ENCODE measurements at places on chromosomes 6 and 20.
A peak's percentile ranks its signal among the peaks of the same experiment; 100 is the strongest.

GRCh38 chr20:47988676-47989075 lies 203.4 kb upstream of the SULF2 start:
- no peak for DNase-seq

DNA sequence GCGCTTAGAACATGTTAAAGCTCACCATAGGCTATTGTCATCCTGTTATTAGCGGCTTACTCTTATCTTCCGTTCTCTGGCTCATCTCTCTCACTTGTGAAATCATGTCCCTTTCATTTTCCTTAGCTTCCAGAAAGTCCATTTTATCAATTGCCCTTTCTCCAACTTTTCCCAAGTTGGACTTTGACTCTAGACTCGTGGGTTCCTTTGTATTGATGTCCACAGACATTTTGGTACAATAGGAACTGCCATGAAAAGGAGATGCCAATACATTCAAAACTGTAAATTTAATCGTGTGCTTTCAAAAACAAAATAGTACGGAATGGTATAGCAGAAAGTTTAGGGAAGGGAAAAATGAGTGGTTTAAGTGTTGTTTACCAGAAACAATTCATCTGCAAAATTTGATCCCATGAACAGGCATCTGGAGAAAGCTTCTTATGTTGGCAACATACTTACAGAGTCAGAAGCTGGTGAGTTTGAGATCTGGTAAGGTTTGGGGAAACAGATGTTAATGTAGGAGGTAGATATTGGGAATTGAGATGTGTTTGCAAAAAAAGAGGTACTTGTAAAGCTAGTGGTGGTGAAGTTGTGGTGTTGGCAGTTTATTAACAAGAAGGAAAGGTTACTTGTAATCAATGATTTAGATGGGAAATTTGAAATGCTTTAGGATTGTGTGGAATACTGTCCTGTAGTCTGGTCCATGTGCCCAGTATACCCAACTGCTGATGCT lies 10.2 kb upstream of the HIVEP1 start:
- DNase-seq: no peak

- no peak for DNase-seq
These were observed 268.6 kb downstream of the ERMARD start for GRCh38 chr6:170019818-170020583.

DNA sequence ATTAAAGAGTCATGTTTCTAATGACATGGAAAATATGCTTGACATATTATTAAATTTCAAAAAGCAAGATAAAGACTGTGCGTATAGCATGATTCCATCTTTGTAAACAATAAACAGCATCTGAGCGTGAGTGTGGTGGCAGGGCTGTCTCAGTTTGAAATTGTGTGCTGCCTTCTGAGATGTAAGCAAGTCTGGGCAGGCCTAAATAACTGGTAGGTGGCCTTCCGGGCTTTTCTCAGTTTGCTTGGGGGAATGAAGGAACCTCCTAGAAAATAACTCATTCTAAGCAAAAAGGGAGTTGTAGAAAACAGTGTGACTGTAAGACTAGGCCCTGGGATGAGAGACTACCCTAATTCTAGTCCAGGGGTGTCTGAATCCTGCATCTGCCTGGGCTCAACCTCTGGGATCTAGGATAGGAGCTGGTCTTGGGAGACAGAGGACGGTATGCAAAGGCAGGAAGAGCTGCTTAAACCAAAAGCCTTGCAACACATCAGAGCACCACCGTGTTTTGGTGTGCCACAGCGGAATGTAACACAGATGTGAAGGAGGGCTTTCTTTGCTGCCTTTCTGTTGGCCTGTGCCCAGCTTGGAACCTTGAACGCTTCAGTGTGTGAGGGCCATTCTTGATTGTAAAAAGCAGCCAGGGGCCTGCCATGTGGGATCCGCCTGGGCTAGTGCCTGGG lies 63.5 kb upstream of the L3MBTL3 start:
- DNase-seq: no peak

DNA sequence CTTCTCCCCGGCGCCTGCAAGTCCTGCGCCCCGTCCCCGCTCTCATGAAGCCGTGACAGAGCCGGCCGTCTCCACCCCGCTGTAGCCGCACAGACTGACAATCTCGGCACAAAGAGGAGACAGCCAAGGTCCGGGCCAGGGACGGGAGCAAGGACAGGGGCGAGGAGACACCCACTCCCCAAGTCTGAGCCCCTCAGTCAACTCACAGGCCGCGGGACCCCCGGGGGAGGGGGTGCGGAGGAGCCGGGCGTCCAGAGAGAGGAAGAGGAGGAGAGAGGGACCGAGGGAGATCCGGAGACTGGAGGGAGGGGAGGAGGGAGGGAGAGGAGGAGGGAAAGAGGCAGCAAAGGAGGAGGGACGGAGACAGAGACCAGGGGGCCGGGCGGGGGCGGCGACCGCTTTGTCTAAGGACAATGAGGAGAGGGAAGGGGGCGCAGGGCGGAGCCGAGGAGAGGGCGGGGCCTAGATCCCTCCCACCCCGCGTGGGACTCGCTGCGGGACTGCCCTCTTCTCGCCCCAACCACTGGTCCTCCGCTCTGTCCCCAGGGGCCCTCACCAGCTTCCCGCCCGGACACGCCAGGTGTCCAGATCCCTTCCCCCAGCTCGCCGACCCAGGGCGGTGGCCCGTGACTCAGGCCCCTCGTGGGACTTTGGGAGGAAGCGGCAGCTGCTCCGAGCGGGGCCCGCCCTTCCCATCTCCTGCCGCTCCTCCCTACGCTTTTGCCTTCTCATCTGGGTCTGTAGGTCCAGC lies 638 bp upstream of the PPP1R18 start:
- DNase-seq: peak; percentile 77

DNA sequence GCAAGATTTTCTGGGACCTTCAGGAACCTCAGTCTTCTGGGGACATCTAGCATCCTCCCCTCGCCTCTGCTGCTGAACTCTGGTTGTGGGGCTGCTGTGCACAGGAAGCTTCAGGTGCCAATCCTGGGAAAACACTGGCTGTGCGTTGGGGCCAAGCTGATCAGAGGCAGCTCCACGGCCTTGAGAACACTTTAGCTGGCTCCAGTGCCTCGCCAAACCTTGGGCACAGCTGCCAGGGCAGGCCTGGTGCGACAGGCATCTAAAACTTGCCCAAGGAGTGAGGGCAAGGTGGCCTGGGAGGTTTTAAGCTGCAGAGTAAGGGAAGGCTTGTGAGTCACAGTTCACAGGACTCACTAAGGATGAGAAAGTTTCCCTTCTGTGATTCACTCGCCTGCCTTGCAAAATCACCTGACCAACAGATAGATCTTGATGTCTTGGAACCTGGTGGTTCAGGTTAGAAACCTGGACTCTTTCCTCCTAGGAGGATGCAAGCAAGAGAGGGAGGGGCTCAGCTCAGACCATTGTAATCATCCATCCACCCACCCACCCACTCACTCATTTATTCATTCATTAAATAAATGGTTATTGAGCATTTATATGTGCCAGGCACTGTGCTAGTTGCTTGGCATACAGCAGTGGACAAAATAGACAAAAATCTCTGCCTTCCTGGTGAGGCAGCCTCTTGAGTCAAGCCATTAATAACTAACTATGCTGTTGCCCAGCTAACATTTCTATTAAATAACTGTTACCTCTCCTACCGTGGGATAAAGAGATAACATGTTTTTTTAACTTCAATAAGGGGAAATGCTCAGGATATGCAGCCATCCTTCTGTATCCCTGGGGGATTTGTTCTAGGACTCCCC lies 2.5 kb upstream of the SPATS1 start:
- no peak for DNase-seq

GRCh38 chr20:39568109-39568508 lies 606.0 kb downstream of the DHX35 start:
- no peak for DNase-seq

GRCh38 chr6:114634016-114634415 lies 291.2 kb upstream of the HS3ST5 start:
- no peak for DNase-seq

DNA sequence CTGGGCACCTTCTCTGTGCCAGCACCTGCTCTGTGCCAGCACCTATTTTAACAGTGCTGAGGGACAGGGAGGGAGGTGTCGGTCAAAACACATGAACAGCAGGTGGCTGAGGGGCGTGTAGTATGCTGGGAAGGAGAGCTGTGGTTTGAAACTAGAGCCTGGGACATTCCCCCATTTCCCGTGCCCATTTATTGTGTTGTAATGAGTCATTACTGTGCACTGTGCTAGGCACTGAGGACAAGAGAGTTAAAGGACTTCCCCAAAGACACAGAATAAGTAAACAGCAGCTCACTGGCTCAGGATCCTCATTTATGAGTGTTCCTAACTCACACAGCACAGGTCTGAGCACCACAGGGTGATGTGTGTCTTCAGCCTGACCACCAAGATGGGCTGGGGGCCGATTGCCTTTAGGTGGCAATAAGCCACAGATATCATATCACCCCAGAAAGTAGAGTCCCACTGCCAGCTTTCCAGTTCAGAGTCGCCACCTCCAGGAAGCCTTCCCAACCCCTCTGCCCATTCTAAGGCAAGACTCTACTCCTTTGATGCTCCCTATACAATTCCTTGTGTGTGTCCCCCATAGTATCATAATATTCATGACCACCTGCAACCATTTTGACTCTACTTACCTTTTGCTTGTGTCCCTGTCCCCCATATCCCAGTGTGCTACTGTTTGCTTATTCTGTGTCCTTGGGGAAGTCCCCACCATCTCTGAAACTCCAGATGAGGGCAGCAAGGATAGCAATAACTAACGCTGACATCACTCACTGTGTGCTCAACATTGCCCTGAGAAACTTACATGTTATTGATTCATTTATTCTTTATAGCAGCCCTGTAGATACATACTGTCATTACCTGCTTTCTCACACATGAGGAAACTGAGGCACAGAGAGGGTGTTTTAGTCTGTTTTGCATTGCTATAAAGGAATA lies 87.3 kb downstream of the TOX2 start:
- DNase-seq: no peak

DNA sequence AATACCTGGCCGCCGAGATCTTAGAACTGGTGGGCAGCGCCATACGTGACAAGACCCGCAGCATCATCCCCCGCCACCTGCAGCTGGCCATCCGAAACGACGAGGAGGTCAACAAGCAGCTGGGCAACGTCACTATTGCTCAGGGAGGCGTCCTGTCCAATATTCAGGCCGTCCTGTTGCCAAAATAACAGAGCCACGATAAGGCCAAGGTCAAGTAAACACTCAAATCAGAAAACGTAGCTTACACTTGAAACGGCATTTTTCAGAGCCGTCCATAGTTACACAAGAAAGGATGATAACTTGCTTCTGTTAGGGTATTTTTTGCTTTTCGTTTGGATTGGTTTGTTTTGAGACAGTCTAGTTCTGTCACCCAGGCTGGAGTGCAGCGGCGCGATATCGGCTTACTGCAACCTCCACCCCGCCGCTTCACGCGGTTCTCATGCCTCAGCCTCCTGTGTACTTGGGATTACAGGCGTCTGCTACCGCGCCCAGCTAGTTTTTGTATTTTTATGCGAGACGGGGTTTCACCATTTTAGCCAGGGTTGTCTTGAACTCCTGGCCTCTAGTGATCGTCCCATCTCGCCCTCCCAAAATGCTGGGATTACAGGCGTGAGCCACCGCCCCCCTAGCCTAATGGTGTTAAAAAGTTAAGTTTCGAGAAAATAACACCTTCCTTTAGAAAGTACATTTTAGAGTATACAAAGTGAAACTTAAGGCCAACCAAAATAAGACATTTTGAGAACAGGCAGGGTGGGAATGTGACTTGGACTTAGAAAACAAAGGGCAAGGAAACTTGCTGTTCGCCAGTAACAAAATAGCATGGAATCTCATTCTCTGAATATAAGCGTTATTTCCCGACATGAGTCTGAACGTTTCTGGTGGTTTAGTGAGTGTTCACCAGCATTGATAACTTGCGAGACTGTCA lies 42.8 kb upstream of the HFE start:
- DNase-seq: no peak

GRCh38 chr6:28712982-28713381 lies 187.3 kb downstream of the GPX5 start:
- no peak for DNase-seq

GRCh38 chr20:63202811-63203526 lies 13.0 kb downstream of the YTHDF1 start:
- no peak for DNase-seq

DNA sequence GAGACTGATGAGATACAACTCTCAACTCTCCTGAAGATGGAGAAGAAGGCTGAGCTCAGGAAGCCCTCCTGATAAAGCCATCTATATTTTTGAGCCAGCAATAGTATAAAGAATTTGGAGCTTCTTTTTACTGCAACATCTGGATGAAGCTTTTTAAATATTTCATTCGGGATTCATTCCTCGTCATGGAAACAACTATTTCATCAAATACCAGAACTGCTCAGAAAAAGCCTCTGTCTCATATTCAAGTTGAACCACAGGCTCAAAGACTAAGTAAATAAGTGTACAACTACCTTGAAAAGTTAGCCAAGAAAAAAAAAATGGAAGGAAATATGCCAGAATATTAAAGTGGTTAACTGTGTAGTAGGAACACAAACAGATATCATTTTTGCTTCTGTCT lies 37.8 kb downstream of the PTPRT start:
- no peak for DNase-seq
